NCI-H187 (cell line): ENCODE measurements at places on chromosomes 2 and 18.

GRCh38 chr2:165743442-165743841 is 50.6 kb downstream of the GALNT3 start:
- DNase-seq, result no peak

DNA sequence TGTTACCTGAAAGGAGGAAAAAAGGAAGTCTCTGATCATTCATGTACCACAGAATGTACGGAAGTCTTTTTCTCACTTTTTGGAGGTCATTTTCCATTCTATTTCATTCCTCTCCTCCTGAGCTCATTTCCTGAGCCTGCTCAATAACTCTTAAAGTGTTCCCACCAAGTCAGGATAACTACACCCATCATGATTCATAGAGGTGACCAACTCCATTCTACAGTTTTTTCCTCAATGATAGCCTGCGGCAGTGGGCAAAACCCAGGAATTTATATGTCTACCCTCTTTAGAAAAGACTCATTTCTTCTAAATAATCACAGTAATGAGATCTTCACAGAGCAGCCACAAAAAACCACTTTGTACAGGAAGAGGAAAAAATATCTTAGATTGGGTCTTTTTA is 372.5 kb downstream of the RBM43 start:
- DNase-seq, result no peak

DNA sequence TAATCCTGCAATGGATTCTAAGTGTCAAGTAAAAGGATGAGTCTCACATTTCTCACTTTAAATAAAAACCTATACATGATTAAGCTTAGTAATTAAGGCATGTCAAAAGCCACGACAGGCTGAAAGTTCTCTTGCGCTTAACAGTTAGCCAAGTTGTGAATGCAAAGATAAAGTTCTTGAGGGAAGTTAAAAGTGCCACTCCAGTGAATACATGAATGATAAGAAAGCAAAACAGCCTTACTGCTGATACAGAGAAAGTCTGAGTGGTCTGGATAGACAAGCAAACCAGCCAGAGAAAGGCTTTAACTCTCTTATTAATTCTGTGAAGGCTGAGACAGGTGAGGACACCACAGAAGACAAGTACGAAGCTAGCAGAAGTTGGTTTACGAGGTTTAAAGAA is 12.7 kb downstream of the THOC1 start:
- DNase-seq, result no peak

GRCh38 chr18:1914489-1914888 is 656.8 kb downstream of the METTL4 start:
- DNase-seq, result no peak
